ENCODE measurements at places on chromosomes 11 and 22.

GRCh38 chr22:40635043-40635939 is 1.2 kb downstream of the MRTFA start:
- DNase-seq = no peak

- no peak for DNase-seq
Measured at GRCh38 chr11:21534288-21534687, 658.6 kb upstream of the ANO5 start.

GRCh38 chr11:105296806-105297205 is 157.2 kb upstream of the CARD18 start:
- no peak for DNase-seq

GRCh38 chr11:115950660-115951059 is 446.4 kb upstream of the CADM1 start:
- DNase-seq = no peak

- DNase-seq = no peak
Measured at GRCh38 chr22:26038365-26038764, 130.9 kb upstream of the SEZ6L start.

- no peak for DNase-seq
Measured at GRCh38 chr11:17098658-17099057, 21.2 kb upstream of the RPS13 start.

DNA sequence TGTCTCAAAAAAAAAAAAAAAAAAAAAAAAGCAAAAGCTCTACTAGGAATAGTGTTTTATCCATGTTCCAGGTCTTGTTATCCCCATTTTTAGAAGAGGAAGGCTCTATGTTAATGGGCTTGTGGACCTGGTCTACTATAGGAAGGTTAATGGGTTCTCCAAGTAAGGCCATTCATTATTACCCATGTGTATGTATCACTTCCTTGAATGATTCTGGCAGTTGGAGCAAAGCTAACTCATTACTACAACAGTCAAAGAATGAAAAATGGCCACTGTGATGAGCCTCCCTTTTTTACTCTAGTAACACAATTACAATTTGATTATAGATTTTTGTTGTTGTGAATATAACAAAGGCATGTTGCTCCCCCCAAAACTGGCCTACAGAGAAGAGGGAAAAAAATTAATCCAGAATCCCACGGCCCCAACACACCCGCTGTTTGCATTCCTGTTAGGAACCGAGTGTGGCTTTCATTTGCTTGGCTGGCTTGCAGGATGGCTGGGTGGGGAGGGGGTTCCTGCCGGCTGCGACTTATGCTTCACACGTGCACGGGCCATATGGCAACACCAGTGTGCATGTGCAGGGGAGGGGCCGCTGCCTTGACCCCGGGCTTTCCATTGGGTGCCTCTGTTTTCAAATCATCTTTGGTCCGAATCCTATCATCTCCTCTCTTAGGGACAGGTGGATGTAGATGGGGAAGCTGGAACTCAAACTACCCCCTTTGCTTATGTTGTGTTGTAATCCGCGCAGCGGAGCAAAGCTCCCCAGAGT is 148.8 kb downstream of the HIPK3 start:
- DNase-seq = no peak

DNA sequence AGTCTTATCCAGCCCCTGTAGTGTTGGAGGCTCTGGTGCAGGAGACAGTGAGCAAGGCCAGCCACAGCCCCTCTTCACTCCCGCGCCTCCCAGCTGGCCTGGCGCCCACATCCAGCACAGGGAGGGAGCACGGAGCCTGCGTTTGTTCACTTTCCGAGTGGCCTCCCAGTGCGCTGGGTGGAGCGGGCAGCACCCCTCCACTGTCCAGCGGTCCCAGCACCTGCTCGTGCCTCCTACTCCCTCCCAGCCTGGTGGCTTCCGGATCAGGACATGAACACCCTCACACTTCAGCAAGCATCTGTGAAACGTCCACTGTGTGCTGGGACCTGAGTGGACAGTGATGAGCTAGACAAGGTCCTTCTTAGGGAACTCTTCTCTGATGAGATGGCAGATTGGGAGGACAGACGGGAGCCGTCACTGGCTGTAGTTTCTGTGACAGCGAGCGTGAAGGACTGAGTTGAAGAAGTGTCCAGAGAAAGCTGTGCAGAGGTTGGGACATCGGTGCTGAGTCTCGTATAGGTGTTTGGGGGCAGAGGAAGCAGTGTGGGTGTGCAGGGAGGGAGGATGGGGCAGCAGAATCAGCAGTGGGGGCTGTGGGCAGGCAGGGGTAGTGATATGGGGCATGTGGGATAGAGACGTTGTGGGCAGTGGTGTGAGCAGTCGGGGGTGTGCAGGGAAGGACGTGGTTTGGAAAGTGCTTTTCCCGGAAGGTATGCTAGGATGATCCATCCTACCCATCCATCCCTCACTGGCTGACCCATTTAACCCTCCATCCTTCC is 256.8 kb downstream of the TBC1D22A start:
- DNase-seq = no peak

- DNase-seq = no peak
Measured at GRCh38 chr11:121572571-121573059, 119.8 kb upstream of the SORL1-AS1 start.

DNA sequence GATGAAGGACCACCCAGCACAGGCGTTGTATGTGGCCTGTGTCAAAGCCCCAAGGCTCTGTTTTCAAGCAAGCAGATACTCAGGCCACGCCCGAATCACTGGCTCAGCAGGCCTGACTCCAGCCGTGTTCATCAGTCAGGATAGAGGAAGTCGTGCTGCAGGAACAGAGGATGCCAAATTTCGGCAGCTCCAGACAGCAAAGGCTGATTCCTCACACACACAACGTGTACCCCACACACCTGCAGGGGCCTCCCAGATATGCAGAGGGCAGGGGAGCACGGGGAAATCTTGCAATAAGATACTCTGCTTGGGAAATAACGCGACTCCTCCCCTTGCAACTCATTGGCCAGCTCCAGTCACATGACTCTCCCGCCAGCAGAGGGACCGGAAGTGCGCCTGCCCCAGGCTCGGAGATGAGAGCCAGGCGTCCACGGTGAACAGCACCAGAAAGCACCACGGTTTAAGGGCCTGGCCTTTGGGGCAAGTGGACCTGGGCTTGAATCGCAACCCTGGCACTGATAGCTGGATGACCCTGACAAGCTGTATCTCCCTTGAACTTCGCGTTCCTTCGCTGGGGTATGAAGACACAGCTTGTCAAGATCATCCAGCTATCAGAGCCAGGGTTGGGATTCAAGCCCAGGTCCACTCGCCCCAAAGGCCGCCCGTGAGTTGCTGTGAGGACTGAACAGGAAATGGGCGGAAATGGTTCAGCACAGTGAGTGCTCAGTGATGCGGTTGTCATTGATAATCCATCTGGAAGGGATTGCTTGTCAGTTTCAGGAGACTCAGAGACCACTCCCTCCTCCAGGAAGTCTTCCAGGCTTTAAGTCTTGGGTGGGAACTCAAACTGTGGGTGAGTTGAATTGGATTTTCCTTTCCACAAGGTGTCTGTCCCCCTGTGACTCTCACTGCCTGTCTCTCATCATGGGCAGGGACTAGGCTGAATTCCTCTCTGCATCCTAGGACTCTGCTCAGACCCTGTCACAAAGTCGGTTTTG is 88.5 kb downstream of the MYEOV start:
- no peak for DNase-seq

DNA sequence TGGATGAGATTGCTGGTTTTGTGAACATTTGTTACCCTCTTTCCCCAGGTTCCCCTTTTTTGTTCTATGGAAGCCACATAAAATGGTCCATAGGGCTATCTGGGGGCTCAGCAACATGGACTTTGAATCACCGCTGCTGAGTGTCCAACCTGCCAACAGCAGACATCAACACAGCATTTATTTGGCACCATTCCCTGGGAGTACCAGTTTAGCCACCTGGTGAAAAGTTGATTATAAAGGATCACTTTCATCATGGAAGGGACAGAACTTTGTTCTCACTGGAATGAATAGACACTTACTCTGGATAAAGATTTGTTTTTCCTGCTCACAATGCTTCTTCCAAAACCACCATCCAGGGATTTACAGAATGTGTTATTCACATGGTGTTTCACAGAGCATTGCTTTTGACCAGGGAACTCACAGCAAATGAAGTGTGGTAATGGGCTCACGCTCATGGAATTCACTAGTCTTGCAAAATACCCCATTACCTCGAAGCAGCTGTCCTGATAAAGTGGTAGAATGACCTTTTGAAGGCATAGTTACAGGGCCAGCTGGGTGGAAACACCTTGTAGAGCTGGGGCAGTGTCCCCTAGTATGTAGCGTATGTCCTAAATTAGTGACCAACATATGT is 43.9 kb downstream of the ADM start:
- DNase-seq = no peak

DNA sequence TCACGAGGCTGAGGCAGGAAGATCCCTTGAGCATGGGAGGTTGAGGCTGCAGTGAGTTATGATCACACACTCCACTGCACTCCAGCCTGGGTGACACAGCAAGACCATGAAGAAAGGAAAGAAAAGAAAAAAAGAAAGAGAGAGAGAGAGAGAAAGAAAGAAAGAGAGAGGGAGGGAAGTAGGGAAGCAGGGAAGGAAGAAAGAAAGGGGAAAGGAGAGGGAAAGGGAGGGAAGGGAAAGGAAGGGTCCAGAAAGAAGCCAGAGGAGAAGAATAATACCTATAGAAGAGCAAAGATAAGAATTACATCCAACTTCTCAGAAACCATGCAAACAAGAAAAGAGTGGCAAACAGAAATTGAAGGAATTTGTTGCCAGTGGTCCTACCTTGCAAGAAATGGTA is 17.2 kb upstream of the ZFTA start:
- no peak for DNase-seq

DNA sequence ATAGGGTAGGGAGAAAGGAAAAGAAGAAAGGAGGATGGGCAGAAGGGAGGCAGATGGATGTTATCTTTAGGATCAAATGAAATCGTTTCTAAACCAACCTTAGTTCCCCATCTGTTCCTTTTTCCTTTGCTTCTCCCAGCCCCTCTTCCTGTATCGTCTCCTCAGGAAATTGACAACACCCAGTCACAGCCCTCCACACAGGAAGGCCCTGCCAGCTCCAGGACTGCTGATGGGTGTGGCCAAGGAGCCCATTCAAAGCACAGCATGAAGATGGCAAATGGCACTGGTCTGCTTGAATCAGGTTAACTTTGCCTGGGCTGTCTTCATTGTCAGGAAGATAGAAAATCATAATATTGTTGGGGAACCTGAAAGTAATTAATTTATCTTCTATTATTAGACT is 164.8 kb downstream of the C11orf87 start:
- no peak for DNase-seq

DNA sequence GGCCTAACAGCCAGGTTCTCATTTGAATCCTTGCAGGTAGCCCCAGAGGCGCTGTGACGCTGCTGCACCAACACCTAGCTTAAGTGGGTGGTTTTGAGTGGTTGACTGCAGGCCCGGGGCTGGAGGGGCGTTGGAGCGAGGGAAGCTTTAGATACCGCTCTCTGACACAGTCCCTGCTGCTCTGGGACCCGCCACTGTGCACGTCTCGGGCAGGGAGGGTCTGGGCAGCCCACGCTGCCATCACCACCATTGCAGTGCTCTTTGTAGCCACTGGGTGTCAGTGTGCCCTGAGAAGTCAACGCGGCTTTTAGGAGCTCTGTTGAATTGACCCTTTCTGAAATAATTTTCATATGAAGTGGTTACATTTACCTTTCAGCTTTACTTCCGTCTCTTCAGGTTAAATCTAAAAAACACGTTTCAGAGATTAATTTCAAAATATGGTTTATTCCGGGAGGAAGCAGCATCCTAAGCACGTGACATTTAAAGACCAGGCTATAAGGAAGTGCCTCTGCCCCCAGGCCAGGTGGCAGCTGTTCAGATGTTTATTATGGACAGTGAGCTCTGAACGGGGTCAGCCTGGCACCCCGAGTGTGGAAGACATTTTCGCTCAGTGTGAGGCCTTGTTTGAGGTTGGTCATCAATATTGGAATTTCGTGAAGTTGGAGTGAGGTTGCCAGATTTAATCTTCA is 30.9 kb upstream of the PARVB start:
- peak; percentile 46 for DNase-seq

All from effector CD4-positive, alpha-beta T cell (primary cell).